NCI-H1092 (cell line): ENCODE measurements at places on chromosomes 13 and 19.

DNA sequence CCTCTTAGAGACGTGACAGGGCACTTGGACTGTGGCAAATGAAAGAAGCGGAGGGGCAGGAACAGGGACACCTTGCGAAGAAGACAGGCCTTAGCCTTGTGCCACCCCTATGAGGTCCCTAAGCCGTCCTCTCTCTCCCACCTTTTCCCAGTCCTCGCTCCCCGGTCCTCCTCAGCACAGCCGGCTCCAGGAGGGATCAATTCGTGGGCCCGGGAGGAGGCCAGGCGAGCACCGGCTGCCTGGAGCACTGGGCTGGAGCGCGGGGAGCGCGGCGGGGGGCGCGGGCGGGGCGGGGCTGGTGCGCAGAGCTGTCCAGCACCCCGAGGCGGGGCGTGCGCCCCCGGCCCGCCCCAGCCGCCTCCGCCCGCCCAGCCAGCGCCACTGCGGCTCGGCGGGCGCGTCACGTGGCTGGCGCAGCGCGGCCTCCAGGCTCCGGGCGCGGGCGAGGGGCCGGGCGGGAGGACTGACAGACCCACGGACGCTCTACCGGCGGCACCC, at the start of gene LRP3:
TSS of gene LRP3 (plus strand) at position 466 of the 498 bp plus-strand sequence. CDS start 456 bp downstream, outside the sequence.
- DNase-seq: peak; percentile 13

- no peak for DNase-seq
These were observed 36.9 kb upstream of the STARD13 start for GRCh38 chr13:33322543-33322809.

DNA sequence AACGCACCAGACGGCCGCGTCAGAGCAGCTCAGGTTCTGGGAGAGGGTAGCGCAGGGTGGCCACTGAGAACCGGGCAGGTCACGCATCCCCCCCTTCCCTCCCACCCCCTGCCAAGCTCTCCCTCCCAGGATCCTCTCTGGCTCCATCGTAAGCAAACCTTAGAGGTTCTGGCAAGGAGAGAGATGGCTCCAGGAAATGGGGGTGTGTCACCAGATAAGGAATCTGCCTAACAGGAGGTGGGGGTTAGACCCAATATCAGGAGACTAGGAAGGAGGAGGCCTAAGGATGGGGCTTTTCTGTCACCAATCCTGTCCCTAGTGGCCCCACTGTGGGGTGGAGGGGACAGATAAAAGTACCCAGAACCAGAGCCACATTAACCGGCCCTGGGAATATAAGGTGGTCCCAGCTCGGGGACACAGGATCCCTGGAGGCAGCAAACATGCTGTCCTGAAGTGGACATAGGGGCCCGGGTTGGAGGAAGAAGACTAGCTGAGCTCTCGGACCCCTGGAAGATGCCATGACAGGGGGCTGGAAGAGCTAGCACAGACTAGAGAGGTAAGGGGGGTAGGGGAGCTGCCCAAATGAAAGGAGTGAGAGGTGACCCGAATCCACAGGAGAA, 1.9 kb downstream of the PPP1R12C start:
- DNase-seq: no peak

DNA sequence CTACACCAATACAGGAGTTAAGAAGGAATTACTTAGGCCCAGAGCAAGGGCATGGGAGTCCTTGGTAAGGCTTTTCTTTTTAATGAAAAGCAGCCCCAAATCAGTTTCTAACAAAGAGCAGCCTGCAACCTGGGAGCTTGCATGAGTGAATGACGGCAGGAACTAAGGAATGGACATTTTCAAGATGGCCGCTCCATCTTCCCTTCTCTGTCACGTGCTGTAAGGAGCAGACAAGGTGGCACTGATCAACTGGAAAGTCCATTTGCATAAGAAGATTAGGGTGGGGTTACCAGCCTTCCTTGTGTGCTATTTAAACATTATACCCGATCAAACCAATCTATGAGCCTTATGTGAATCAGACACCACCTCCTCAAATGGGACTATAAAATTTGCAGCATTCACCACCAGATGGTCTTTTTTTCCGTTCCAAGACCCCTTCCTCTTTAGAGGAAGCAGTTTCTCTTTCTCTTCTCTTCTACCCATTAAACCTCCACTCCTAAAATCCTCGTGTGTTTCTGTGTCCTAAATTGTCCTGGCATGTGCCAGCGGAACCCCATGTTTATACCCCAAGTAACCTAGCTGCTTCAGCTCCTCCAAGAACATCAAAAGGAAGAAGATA, 2.8 kb upstream of the SIGLECL1 start:
- DNase-seq: no peak

- DNase-seq: no peak
These were observed 23.2 kb upstream of the GPC5 start for GRCh38 chr13:91375116-91375729.

DNA sequence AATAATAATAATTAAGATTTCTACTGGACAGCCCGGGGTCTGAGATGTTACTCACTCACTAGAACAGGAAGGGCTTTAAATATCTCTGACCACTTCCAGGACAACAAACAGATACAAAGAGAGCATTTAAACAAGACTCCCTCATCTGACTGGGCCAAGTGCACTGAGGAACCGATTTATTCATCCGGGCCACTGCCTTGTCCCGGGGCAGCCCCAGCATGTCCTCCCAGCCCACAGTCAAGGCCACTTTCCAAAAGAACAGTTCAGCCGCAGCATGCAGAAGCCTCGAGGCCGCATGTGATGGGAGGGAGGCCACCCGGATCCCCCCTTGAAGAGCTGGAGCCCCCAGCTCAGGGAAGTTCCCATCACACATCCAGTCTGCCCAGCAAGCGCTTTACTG, 30.5 kb downstream of the MLLT1 start:
- no peak for DNase-seq

DNA sequence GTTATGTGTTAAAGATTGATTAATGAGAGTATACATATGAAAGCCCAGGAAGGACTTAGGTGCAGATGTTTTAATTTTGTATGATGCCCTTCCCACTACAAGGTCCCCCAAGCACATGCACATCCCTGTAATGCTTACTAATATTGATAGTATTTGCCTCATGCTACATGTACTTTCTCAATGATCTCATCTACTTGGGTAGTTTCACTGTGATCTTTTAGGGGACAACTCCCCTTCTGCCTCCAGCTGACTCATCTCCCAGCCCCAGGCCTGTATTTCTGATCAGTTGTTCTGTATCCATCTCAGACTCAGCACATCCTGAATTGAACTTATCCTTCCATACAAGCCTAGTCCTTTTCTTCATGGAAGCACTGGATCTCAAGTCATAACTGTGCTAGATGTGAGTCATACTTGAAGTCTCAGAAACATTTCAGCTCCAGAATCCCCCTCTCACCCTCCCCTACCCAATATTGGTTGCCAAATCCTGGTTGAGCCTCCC, 49.4 kb upstream of the INTS6 start:
- DNase-seq: no peak

DNA sequence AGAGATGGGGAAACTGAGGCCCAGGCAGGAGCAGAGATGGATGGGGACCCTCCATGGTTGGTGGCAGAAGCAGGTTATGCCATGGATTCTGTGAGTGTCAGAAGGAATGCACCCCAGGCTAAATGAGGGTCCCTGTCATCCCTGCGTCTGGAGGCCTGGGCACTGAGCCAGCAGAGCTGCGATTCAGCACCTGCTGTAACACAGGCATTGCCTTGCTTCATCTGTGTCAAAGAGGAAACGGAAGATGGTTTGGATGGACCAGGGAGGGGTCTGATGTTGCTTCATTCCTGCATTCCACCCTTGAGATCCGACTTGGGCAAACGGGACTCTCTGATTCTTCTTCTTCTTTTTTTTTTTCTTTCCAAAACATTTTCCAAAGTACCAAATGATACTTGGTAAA, 1.2 kb downstream of the C5AR1 start:
- DNase-seq: peak; percentile 20

DNA sequence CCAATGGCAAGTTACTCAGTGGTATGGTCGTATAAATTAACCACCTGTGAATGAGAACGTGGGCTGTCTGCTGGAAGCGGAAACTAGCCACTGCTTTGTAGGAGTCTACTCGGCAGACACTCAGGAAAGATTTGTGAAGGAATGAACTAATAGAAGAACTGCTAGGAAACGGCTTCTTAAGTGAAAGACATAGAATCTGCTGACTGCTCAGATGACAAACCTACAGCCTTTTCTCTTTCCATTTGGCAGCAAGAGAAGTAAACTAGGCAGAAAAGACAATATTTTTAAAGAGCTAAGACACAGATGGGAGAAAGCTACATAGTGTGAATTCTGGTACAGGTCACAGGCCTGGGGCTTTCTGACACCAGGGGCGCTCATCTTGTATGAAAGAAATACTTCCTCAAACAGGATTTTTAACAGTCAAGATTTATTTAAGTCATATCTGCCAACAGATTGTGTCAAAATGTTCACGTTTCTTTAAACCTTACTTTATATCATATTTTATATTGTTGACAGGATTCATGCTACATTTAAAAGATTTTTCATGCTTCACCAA, 78.4 kb downstream of the MIPEP start:
- DNase-seq: no peak

DNA sequence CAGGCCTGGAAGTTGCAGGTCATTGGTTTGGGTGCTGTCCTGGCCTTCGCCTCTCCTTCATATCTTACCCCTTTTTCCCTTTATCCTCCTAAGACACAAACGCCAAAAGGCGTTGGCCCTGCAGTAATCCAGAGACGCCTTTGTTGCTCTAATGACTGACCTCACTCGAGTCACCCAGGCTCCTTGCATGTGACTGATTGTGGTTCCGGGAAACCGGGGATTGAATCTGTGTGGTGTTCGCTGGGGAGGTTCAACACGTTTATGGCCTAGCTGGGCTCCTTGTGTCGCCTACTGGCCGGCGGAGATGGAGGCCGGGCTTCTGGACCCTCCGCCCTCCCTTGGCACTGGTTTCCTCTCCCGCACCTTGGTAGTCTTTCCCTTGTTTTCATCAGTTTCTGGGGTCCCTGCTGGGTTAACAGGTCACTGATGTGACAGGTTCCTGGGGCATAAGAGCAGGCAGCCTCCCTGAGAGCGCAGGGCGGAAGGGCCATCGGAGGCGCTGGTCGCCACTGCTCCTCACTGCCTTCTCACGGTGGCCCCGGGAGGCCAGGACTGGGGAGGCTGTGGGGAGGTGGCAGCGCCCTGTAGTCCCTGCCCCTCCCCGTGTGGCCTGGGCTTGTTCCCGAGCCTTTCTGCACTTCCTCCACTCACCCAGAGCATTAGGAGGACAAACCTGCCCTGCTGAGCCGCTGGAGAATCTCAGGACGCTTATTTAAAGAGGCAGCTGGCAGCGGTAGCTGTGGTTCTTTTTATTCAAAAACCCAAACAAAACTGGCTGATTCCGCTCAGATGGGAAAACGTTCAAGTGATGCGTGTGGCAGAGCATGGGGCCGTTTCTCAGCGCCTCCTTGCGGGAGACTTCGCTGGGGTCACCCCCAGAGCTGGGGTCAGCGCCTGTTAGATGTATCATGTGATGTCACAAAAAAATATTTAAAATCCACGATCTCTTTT, 18.1 kb upstream of the NDUFS7 start:
- no peak for DNase-seq

GRCh38 chr13:73958657-73959397, 175.4 kb downstream of the KLF12 start:
- DNase-seq: no peak
